ENCODE measurements at places on chromosomes 1 and 21. TPM values are rescaled to one million over a fixed set of nuclear protein-coding genes. Genes with fewer than 3 reads are reported as not detected.

KRTAP21-2 gene
- not detected for total RNA-seq

BSND gene
- total RNA-seq: not detected

AMY2A gene
- total RNA-seq: not detected

DNA sequence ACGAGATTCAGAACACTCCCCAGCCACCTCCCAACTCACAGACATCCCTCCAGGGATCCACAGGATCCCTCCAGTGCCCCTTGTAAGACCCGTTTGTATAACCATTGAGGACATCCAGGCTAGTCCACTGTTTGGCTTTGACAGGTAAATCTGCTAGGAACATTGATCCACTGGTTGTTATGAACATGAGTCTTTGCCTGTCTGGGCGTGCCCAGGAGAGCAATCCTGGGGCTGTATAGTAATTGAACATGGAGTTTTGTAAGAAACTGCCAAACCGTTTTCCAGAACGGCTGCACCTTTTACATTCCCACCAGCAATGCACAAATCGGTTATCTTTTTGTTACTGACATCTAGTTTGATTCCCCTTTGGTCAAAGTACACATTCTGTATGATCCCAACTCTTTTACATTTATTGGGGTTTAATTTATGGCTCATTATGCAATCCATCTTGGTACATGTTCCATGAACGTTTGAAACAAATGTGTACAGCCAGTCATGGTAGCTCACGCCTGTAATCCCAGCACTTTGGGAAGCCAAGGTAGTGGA lies 88.7 kb downstream of the WDR4 start:
- DNase-seq: no peak

DNA sequence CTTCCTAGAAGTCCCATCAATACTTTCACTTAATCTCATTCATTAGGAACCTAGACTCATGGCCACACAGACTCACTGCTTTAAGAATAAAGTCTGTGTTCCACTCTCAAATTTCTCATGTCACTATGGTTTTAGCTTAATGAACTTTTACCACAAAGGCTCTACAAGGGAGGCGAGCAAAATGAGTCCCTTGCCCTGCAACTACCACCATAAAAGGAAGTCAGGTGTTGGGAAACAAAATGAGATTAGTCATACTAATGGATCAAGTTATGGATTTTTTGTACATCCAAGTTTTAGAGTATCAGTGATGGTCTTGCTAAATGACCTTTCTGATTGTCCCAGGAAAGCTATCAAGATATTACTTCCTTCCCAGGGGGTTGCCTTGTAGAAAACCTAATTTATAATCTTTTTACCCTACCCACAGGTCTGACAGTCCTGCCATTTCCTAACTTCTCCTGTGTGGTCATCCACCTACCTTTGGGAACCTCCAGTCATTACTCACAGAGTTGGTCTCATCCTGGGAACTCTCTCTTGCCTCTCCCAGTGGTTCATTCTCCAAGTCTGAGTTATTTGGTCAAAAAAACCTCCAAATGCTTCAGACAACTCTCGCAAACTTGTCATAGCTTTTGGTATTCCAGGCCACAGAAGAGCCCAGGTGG lies 51.8 kb upstream of the SLC16A1 start:
- no peak for DNase-seq

DNA sequence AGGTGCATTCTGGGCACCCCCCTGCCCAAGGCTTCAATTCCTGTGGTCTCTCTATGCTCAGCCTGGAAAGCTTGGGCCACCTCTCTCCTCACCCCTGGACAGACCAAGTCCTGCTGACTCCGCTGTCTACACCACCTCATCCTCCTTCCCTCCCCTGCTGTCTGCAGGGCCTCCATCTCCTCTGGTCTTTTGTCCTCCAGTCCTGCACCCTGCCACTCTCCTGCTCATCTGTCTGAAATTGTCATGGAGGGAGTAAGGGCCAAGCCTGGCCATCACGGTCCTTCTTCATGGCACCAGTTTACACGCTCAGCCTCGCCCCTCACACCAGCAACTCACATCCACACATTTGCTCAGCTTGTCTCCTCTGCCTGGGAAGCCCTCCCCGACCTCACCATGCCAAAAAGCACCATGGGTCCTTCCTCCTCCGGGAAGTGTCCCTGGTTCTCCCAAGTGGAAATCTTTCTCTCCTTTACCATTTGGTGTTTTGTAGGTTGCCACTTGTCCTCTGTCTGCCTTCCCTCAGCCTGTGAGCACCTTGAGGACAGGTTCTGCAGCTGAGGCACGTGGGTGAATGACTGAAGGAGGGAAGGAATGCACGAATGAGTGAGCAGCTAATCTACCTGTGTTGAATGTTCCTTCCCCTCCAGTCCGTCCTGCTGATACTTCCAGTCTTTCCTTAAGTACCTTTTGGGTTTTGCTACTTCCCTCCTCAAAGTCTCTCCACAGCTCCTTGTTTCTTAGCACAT lies 2.1 kb upstream of the SLC2A1 start:
- DNase-seq: no peak

DNA sequence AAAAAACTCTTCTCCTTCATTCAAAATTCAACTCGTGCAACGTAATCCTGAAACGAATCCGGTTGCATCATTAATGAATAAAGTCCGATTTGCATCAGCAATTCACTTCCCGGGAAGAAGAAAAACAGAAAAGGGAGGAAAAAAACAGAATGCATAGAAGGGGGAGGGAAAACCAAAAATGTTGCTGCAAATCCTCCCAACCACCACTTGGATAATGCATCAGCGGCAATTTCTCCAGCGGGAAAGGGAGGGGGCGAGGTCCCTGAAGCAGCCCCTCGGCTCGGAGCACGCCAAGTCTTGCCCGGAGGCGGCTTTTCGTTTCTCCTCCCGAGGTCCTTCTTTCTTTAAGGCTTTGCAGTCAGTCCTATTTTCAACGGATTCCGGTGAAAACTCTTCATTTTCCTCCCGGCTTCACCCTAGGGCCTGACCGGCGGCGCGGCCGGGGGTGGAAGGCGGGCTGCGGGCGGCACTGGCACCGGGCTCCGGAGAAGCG lies 723 bp downstream of the CDC42BPA start:
- no peak for DNase-seq

GRCh38 chr1:29387210-29387609 lies 150.9 kb downstream of the PTPRU start:
- DNase-seq: no peak

DNA sequence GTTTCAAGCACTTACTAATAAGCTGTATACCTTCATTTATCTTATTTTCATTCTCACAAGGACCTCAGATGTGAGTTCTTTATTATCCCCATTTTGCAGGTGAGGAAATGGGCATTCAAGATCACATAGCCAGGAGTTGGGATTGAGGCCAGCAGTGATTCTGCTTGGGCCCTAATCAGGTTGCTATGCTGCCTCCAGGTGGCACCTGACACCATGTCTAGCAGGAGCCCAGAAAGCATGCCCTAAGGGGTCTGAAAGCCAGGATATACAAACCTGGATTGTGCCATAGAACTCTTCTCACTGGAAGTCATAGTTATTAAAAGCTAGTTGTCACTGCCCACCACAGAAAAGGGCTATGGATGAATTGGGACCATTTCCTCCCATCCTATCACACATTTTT lies 61.1 kb downstream of the FYB2 start:
- DNase-seq: no peak

- DNase-seq: no peak
These were observed 20.3 kb upstream of the CA6 start for GRCh38 chr1:8925406-8925805.

DNA sequence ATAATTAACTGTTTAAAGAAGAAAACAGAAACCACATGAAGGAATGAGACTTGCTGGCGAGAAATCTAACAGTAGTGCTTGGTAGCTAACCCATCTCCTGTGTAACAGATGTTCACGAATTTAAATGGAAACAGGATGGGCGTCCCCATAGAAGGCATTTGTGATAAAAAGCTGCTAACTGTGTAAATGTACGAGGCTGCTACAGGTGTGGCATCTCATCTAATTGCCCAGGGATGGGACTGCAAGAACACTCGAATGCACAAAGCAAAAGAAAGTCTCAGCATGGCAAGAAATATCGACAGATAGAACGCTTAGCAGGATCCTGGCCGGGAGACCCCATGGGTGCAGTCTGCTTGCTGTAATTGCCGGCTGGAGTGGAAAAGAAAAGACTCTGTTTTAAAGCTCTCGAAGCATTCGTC lies 112.7 kb downstream of the RUNX1 start:
- DNase-seq: no peak

- DNase-seq: no peak
These were observed 22.5 kb downstream of the EFCAB7 start for GRCh38 chr1:63545780-63546179.

GRCh38 chr1:66143651-66144050 lies 351.0 kb downstream of the PDE4B start:
- DNase-seq: no peak

DNA sequence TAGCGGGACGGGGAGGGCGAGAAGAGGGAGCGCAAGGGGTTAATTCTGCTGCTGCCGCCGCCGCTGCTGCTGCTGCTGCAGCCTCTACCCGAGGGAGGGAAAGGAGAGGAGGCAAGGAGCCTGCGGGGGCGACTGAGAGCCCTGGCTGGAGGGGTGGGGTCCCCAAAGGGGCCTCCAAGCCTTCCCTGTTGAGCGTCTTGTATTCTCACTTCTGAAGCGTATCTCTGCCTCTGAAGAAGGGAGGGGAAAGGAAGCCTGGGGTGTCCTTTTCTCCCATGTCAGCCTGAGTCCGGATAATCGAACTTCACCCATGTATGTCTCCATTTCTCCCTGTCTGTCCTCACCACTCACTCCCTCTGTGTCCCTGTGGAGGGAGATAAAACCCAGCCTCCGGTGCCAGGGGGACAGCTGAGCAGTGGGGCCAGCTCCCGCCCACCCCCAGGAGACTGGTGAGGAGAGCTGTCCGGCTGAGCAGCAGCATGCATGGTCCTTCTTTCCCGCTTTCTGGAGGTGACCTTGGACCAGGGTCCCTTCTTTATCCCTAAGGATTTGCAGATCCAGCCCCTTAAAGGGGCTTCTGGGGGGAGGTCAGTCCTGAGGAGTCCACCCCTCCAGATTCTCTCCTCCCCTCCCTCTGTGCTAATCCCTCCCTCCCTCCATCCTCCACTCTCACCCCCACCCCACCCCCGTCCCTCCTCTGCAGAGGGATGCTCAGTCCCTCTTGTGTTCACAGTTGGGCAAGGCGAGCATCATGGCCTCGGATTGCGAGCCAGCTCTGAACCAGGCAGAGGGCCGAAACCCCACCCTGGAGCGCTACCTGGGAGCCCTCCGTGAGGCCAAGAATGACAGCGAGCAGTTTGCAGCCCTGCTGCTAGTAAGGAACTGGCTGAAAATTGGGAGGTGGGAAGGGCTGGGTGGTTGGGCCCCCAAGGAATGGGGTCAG lies 1.0 kb downstream of the NCDN start:
- DNase-seq: no peak

DNA sequence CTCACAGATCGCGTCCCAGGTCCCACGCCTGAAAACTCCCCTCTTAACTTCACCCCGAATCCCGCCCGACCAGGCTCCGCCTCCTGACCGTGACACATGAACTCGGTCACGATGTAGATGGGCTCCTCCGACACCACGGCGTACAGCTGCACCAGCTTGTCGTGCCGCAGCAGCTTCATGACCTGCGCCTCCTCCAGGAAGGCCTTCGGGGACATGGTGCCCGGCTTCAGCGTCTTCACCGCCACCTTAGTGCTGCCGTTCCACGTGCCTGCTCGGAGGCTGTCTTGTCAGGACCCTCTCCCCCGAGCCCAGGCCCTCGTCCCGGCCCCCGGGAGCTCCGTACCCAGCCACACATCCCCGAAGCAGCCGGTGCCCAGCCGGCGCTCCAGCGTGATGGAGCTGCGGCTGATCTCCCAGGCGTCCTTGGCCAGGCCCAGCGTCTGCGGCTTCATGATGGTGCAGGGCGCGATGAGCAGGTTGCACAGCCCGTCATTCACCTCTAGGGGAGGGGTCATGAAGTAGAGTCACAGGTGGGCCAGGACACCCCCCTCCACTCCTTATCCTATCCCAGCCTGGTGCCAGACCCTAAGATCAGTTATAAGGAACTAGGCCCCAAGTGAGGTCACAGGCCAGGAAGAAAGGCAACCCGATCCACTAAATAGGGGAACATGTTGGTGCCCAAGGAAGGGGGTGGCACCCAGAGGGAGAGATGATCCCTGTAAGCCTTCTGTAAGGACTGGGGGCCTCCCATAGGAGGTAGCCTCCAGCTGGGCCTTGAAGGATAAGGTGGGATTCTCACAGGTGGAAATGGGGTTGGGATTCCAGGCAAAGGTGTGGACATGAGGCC lies 11.6 kb upstream of the AHDC1 start:
- no peak for DNase-seq

DNA sequence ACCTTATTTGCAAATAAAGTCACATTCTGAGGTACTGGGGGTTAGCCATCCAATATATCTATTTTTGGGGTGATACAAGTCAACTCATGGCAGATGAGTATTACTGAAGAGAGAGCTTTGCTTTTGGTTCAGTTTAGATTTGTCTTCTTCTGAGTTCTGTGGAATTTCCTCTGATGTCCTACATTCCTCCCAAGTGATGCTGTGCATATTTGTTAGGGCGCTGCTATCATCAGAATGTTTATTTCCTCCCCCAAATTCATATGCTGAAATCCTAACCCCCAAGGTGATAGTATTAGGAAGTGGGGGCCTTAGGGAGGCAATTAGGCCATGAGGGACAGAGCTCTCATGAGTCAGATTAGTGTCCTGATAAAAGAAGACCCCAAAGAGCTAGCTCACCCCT lies 96.2 kb upstream of the WLS start:
- DNase-seq: no peak

GRCh38 chr1:177546346-177546745 lies 375.6 kb downstream of the BRINP2 start:
- no peak for DNase-seq

GRCh38 chr1:155193275-155193990 lies 14.3 kb downstream of the THBS3 start:
- no peak for DNase-seq

- no peak for DNase-seq
These were observed 45.6 kb upstream of the COA6 start for GRCh38 chr1:234327577-234328164.
